ENCODE measurements at places on chromosomes 6 and 20. TPM values are rescaled to one million over a fixed set of nuclear protein-coding genes. Genes with fewer than 3 reads are reported as not detected.

GRCh38 chr6:89610149-89610642, 28.4 kb downstream of the LYRM2 start:
- no peak overlapping the region for H3K27ac ChIP-seq
- no peaks in the 10 kb centered on the region for H3K27me3 ChIP-seq
- peak; percentile 73 for DNase-seq
- no peaks in the 10 kb centered on the region for H3K36me3 ChIP-seq

- no peaks in the 10 kb centered on the region for H3K27me3 ChIP-seq
- H3K4me1 ChIP-seq = no peaks in the 10 kb centered on the region
- H3K4me3 ChIP-seq = no peak overlapping the region
- DNase-seq = no peak
- no peak overlapping the region for H3K27ac ChIP-seq
- H3K36me3 ChIP-seq = peaks cover 86% of the 10 kb centered on the region
Observed at GRCh38 chr20:35117196-35117595, 24.6 kb upstream of the TRPC4AP start.

DNA sequence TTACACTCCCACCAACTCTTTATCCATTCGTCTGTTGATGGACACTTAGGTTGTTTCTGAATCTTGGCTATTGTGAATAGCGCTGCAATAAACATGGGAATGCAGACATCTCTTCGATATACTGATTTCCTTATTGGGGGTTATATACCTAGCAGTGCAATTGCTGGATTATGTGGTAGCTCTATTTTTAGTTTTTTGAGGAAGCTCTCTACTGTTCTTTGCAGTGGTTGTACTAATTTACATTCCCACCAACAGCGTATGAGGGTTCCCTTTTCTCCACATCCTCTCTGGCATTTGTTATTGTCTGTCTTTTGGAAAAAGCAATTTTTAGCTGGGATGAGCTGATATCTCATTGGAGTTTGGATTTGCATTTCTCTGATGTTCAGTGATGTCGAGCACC, 4.6 kb upstream of the PFDN4 start:
- H3K4me1 ChIP-seq = peaks cover 8% of the 10 kb centered on the region
- no peaks in the 10 kb centered on the region for H3K27me3 ChIP-seq
- H3K27ac ChIP-seq = no peak overlapping the region
- no peak for DNase-seq
- H3K4me3 ChIP-seq = no peak overlapping the region

- no peak for DNase-seq
- H3K36me3 ChIP-seq = no peaks in the 10 kb centered on the region
Observed at GRCh38 chr6:34909320-34909883, 20.3 kb downstream of the ANKS1A start.

- no peaks in the 10 kb centered on the region for H3K27me3 ChIP-seq
- peak overlapping the region; percentile 65 for H3K27ac ChIP-seq
- no peak for DNase-seq
- H3K4me3 ChIP-seq = no peak overlapping the region
Observed at GRCh38 chr6:18028332-18028731, 40.9 kb upstream of the KIF13A start.

The THBD gene
- 39.7 TPM for total RNA-seq

The ZSCAN9 gene
- 3.6 TPM for total RNA-seq

- no peak for DNase-seq
- H3K27me3 ChIP-seq = no peaks in the 10 kb centered on the region
- peak overlapping the region; percentile 18 for H3K27ac ChIP-seq
- H3K4me3 ChIP-seq = no peak overlapping the region
- H3K4me1 ChIP-seq = peaks cover 7% of the 10 kb centered on the region
Observed at GRCh38 chr6:129609635-129610034, 100.3 kb downstream of the ARHGAP18 start.

GRCh38 chr20:24978513-24978912, 14.0 kb downstream of the APMAP start:
- H3K27me3 ChIP-seq = no peaks in the 10 kb centered on the region
- H3K4me3 ChIP-seq = no peak overlapping the region
- H3K4me1 ChIP-seq = no peaks in the 10 kb centered on the region
- H3K36me3 ChIP-seq = peaks cover 48% of the 10 kb centered on the region

DNA sequence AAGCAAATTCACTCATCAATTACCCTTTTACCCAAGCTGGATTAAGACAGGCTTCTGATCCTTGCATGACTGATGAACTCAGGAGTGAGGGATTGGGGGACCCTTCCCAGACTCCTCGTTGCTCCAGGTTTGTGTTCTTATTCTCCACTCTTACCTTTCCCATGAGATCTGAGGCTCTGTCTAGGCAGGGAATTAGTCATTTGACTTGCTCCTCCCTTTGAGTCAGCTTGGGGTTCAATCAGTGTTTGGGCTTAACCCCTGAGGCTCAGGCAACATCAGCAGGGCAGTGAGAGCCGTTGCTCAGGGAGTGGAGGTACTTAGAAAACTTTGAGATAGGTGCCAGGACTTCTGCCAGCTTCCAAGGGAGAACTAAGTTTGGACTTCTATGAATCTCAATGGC, 20.7 kb upstream of the TOX2 start:
- no peak overlapping the region for H3K27ac ChIP-seq
- no peaks in the 10 kb centered on the region for H3K4me1 ChIP-seq
- H3K27me3 ChIP-seq = peaks cover 12% of the 10 kb centered on the region
- no peak for DNase-seq

The KCNK5 gene
- 18.6 TPM for total RNA-seq

The DLK2 gene
- total RNA-seq = 37.7 TPM

The LST1 gene
- total RNA-seq = 6.4 TPM

DNA sequence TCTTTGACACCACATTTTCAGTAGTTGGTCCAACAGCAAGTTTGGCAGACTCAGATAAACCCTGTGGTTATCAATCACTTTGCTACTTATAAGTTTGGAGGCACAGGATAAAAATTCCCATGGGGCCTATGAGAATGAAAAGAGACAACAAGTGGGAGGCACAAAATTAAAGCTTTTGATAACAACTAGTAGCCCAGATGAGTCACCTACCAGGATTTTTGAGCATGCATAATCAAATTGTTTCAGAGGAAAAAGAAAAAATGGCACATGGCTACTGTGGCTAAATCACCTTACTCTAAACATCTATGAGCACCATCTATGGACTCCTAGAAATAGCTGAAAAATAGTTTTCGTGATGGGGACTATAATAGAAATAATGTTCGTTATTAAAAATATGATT, 40.8 kb upstream of the BMP5 start:
- DNase-seq = no peak
- no peaks in the 10 kb centered on the region for H3K36me3 ChIP-seq
- H3K27me3 ChIP-seq = no peaks in the 10 kb centered on the region
- no peaks in the 10 kb centered on the region for H3K4me1 ChIP-seq
- no peak overlapping the region for H3K4me3 ChIP-seq

GRCh38 chr20:11792568-11792953, 125.1 kb upstream of the BTBD3 start:
- H3K4me1 ChIP-seq = no peaks in the 10 kb centered on the region
- H3K36me3 ChIP-seq = no peaks in the 10 kb centered on the region
- H3K4me3 ChIP-seq = no peak overlapping the region
- H3K27me3 ChIP-seq = no peaks in the 10 kb centered on the region
- DNase-seq = no peak
- no peak overlapping the region for H3K27ac ChIP-seq

The SYCP2L gene
- total RNA-seq = not detected

DNA sequence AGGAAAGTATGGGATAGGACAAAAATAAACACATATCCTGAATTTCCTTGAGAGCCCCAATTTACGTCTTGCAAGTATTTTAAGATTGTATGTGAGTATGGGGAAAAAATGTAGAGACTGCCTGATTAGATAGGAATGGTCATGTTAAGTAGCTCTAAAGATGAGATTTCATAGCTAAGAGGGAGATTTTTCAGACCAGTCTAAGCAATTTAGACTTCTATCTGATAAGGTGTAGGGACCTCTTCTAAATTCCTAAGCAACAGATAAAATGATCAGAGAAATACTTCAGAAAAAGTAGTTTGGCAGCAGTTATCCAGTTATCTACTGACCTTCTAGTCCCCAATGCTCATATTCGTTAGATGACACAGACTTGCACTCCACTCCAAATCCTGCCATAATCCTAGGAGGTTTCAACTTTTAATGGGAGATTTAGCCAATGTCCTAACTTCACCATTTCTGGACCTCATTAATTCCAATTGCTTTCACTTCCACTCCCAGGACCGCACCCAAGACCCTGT, 90.0 kb downstream of the FILIP1 start:
- H3K4me3 ChIP-seq = no peak overlapping the region
- no peak overlapping the region for H3K27ac ChIP-seq
- no peak for DNase-seq
- no peaks in the 10 kb centered on the region for H3K36me3 ChIP-seq

DNA sequence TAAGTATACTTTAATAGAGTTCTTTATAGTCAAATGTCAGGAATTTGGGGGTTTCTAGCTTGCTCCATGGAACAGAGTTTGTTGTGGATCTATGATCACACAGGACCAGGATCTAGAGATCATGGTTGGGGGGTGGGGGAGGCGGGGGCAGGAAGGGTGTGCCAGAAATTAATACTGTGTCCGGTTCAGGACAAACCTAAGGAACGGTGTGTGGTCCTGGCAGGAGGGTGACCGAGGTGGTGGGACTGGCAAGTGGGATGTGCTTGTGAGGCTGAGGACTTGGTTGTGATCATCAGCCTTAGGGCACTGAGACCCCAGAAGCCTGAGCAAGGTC, 27.9 kb downstream of the GSTA3 start:
- no peak overlapping the region for H3K27ac ChIP-seq
- H3K4me3 ChIP-seq = peak overlapping the region; percentile 62
- no peaks in the 10 kb centered on the region for H3K27me3 ChIP-seq
- no peaks in the 10 kb centered on the region for H3K36me3 ChIP-seq
- no peak for DNase-seq

All from suprapubic skin (tissue), 4 donors.